ENCODE measurements at places on chromosomes 7 and 10. TPM values are rescaled to one million over a fixed set of nuclear protein-coding genes. Genes with fewer than 3 reads are reported as not detected.

DNA sequence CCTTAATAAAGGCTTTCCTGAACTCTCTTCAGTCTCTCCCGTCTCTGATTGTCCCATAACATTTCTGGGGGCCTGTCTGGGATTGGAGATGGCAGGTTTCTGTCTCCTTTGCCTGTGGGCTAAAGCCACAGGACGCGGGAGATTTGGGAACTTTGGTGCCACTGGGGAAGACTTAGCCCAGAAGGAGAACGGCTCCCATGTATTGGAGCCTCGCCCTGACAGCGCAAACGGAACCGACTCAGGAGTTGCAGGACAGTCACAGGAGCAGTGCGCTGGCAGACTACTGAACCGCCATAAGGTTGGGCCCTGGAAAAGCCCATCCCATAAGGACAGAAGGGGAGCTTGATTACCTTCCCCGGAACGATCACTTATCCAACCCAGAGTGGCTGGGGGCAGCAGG is 7.1 kb upstream of the ZNF33B start:
- peaks cover 6% of the 10 kb centered on the region for H3K36me3 ChIP-seq
- no peak overlapping the region for H3K4me3 ChIP-seq
- no peak overlapping the region for H3K27ac ChIP-seq

DNA sequence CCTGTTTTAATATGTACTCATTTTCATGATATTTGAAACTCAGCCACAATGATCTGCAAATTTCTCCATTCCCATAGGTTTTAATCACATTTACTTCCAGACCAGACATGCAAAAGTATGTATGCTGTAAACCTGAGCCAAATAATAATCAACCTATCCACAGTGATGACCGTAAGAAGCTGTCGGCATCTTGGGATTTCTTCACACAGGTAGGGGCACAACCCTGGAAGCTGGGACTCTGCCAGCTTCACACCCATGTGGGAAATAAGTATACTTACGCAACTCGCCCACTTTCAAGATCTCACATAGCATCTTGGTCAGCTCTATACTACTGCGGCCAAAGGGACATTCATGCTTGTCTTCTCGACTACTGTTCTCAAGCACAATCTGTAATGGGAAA is 352.3 kb downstream of the ELMO1 start:
- peaks cover 4% of the 10 kb centered on the region for H3K4me1 ChIP-seq
- H3K4me3 ChIP-seq: no peak overlapping the region
- H3K36me3 ChIP-seq: peaks cover 65% of the 10 kb centered on the region
- peak overlapping the region; percentile 39 for H3K27ac ChIP-seq
- no peak for DNase-seq

DNA sequence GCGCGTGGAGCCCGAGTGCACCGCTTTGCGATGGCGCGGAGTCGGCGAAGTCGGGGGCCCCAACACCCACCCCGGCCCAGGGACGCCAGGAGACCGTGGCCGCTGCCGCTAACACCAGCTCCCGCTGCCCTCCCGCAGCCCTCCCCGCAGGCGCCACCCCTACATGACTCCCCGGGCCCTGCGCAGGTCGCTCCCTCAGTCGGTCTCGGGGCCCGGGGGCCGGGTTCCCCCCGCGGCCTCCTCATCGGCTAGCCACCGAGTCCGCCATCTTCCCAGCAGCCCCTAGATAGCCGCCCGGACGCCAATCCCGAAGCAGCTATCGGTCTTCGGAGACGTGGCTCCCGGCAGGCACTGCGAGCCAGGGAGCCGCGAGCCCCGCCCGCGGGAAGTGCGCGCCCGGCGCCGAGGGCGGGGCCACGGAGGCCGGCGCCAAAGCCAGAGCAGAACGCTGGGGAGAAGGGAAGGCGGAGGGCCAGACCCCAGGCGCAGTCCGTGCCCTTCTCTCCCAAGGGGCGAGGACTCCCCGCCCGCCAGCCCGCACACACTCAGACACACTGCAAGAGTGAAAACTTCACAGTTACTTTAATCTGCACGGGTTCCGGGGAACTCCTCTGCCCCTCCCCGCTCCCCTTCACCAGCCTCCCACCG is at the start of gene FASTK:
Gene FASTK (minus strand): TSS at position 288 of the 648 bp plus-strand sequence. CDS start 43 bp downstream, at position 245.
- H3K27me3 ChIP-seq: peaks cover 12% of the 10 kb centered on the region
- H3K36me3 ChIP-seq: no peaks in the 10 kb centered on the region
- peaks cover 40% of the 10 kb centered on the region for H3K4me1 ChIP-seq
- peak within 1 kb of the TSS; percentile 94 for H3K4me3 ChIP-seq

Gene AUTS2
- polyA plus RNA-seq: 28.0 TPM

Gene SH3PXD2A
- 0.72 TPM for polyA plus RNA-seq

Gene HOXA11
- polyA plus RNA-seq: not detected

All from naive B cell (primary cell).